RPMI8226 (cell line): ENCODE measurements at places on chromosomes 1 and 21.

DNA sequence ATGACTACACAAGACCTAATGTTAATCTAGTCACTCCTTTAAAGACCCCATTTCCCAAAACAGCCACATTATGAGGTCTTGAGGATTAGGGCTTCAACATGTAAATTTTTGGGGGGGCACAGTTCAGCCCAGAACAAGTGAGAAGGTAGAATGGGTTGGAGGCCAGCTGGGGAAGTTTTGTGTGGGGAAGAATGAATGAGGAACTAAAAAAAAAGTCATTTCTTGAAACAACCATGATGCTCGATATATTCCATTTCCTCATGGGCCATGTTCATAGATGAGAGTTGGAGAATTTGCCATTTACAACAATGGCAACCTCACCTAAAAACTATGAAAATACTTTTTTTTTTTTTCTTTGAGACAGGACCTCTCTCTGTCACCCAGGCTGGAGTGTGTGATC, 14.5 kb downstream of the NLRP3 start:
- no peak for DNase-seq

- DNase-seq: no peak
Measured at GRCh38 chr1:13702425-13703127, 2.6 kb downstream of the PRDM2 start.

DNA sequence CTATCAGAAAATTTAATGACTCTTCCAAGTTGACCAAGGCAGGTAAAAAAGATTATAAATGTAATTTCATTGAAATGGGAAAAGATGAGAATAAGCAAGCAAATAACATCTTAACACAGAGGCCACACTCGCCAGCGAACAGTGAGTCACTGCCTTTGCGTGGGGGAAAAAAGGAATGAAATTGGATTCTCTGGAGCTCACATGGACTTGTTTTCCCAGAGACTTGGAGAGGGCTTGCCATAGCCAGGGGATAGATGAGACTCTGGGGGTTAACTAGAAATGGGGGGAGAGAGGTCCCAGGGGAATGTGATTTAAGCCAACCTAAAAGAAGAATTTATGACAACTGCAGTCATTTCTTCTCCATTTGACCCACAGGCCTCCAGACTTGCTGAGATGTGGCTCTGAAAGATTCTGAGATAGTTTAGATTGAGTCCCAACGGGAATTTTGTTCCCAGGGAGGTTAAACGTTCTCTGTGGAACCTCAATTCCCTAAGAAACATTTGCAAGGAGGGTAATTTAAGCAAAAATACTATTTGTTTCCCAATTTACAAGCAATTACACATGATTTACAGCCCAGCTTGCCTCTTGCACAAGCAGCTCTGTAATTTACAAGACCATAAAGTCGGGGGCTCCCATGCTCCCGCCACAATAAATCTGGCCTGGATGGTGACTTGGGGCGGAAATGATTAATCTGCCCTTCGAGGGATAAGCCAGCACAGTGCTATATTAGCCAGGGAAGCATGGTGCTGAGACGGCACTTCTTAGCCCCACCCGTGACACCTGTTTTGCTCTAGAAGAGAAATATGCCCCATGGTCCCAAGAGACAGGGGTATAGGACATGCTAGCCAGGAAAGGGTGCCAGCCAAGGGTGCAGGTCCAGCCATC, 68.8 kb downstream of the GRIK3 start:
- no peak for DNase-seq

GRCh38 chr1:151164732-151165280, 896 bp downstream of the LYSMD1 start:
- DNase-seq: no peak

GRCh38 chr1:206588492-206588891, 23.8 kb downstream of the EIF2D start:
- DNase-seq: no peak

- no peak for DNase-seq
Measured at GRCh38 chr1:183360473-183360872, 57.7 kb downstream of the NMNAT2 start.

DNA sequence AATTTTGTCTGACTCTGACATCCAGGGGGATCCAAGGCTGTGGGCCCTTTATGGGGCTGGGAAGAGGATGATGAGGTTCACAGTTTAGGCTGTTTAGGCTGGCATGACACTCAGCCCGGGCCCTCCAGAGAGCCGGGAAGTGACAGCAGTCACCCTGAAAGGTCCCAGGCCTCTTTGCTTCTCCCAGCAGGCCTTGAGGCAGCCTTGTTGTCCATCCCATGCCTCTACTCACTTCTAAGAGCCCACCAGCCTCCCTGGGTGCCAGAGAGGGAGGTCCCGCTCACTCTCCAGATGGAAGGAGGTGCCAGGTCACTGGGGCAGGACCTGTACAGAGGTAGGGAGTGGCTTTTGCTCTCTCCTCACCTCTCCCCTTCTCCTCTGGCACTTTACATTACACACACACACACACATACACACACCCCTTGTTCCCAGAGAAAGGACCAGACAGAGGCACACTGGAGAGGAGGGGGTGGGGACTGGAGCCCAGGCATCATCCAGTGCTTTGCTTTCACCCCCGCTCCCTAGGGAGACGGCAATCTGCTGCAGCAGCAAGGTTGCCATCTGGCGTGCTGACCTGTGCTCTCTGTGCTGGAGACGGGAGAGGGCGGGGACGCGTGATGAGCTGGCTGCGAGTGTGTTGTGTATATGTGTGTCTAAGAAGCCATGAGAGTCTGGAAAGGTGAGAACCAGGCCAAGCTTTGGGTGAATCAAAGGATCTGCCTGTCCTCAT, 4.6 kb downstream of the KLHDC8A start:
- peak; percentile 77 for DNase-seq

DNA sequence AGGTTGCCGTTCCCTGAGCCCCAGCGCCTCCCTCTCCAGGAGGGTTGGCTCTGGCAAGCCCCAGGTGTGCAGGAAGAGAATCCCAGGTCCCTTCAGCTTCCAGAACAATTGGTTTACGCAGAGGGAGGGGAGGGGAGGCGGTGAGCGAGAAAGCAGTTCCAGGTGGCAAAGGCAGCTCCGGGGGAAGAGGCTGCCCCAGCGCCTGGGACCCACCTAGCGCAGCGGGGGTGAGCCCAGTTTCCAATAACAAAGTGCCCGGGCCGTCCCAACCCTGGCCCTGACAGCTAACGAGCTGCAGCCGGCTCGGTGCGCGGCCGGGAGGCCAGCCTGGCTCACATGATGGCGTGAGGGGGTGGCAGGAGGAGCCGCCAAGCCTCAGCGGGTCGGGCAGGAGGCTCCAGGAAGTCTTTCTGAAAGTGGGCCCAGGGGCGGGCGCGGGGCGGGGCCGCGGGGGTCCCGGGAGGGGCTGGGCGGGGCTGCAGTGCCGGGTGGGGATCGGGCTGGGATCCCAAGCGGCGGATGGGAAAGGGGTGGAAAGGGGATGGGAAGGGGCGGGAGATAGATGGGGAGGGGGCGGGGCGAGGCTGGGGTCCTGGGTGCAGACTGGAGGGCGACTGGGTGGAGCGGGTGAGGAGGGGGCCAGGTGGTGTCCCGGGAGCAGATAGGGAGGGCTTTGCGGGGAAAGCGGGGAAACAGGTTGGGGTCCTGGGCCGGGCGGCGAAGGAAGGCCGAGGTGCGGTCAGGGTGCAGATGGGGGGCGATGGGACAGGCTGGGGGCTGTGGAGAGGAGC, 22.8 kb downstream of the DHRS3 start:
- DNase-seq: no peak

DNA sequence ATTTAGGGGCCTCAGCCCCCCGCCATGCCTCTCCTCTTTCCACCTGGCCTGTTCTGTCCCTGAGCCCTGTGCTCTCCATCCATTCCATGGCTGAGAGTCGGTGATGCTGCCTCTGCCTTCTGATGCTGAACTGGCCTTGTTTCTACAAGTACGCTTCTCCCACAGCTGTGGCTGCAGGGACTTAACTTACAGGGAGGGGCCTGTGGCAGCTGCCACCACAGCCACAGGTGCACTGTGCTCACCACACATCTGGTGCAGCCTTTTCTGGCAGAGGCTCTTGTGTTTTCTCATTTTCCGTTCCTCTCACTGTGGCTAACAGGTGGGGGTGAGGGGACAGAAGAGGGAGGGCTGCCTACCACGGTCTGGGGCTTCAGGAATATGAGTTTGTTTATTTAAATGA, 4.2 kb downstream of the FMO1 start:
- DNase-seq: peak; percentile 82

DNA sequence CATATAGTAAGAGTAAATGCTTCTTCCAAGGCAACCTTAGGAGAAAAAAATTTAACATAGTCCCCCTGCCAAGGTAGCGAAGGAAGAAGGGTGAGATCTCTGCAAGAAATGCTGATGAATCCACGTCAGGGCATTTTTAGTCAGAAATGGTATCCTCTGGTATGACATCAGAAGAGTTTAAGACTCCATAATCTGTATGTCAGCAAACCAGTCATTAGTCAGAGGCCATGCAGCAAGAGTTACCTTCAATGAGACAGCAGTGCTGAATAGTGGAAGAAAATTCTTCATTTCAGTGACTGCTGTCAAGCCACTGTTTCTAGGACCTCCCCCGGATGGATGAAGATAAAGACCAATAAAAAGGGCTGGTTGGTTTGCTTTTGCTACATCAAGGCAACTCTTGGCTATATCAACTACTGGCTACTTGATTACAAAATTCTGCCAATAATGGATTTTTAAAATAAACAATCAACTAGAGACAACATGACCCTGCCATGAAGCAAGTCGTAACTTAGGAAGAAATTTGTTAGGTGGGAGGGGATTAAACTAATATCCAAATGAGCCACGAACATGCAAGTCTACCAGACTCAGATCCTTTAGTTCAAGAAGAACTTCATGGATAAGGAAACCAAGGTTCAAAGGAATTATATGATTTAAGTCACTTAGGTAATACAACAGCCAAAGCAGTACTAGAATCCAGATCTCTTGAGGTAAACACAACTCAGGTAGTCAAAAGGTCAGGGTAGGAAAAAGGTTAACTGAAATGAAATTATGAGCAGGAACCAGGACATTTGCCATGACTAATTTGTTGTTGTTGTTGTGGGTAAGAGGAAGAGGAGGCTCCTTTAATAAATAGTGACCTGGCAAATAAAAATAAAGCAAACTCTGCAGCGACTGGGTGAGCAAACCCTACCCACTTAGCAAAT, 25.6 kb upstream of the GUCA2A start:
- DNase-seq: no peak

- no peak for DNase-seq
Measured at GRCh38 chr1:59070610-59071009, 226.3 kb upstream of the FGGY start.

- DNase-seq: no peak
Measured at GRCh38 chr1:56586502-56586901, 7.1 kb upstream of the PLPP3 start.

- DNase-seq: peak; percentile 96
Measured at GRCh38 chr1:222465211-222466041, 82.5 kb downstream of the HHIPL2 start.

GRCh38 chr1:221972276-221973235, 230.7 kb upstream of the DUSP10 start:
- DNase-seq: peak; percentile 20

DNA sequence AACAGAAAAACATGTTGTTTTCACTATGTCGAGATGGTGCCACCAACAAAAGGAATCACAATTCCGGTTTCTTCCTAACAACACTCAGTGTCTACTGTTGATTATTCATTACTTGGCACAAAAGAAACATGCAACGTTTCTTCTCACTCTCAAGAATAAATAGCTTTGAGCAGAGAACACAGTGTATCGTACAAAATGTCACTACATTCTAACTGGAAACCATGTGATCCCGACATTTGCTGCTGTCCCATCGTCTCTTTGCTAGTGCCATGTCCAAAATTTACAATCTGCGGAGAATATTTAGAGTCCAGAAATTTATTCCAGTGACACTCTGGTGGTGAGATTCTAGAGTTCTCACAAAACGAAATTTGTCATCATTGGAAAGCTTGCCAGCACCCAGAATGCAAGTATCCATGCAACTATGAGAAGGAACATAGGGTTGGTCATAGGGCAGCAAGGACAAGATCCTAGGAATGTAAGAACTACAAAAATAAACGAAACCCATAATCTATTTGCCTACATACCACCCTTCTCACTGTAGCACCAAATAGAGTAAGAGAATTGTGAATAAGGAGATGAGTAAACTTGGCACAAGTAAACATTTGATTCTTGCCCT, 505.1 kb downstream of the LTN1 start:
- DNase-seq: no peak

GRCh38 chr1:203325026-203325417, 19.7 kb downstream of the BTG2 start:
- peak; percentile 91 for DNase-seq

- peak; percentile 75 for DNase-seq
Measured at GRCh38 chr1:18883636-18884418, 18.5 kb downstream of the ALDH4A1 start.

DNA sequence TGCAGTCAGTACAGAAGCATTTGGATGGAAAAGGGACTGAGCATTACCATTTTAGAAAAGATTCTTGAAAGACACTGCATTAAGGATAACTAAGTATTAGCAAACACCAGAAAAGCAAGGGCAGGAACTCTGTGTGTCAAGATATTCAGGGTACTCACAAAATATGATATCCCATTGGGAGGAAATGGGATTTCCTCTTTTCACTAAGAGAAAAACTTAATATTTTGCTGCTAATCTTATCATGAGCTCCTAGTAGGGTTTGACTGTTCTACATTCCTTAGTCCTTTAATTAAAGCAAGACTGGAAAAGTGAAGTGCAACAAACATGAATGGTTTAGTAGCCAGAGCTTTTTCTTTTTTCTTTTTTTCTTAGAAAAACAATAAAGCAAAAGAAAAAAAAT, 305.9 kb upstream of the ADGRL4 start:
- DNase-seq: no peak

GRCh38 chr1:47934243-47934805, 62.9 kb downstream of the TRABD2B start:
- DNase-seq: no peak

DNA sequence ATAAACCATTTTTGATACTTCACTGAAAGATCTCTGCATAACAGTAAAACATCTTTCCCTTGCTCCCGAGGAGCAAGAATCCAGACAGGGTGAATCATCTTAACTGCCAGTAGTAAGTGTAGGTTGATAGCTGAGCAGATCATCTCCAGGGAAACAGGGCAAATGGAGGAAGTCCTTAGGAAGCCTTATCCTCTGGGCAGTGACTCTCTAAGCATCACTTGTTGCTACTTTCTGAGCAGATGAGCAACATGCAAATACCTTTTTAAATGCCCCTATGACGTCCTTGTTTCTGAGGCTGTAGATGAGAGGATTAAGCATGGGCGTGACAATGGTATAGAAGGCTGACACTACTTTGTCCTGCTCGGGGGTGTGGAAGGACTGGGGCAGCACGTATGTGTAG, 8.9 kb downstream of the OR2T11 start:
- DNase-seq: no peak

GRCh38 chr21:15462092-15462491, 267.7 kb upstream of the USP25 start:
- no peak for DNase-seq

DNA sequence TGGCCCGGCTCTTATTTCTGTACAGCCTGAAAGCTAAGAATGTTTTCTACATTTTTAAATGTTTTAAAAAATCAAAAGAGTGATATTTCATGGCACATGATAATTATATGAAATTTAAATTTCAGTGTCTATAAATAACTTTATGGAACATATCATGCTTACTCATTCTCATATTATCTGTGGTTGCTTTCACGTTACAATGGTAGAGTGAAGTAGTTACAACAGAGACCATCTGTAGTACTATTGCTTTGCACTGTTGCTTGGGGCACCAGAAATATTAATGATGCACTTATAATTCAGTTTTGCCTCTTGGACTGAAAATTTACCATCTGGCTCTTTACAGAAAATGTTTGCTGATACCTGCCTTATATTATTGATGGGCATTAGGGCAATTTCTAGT, 481.6 kb downstream of the PLPP3 start:
- DNase-seq: no peak
